Sigmoid colon (tissue), 7 donors: ENCODE measurements at places on chromosomes 2 and 18. TPM values are rescaled to one million over a fixed set of nuclear protein-coding genes. Genes with fewer than 3 reads are reported as not detected.

DNA sequence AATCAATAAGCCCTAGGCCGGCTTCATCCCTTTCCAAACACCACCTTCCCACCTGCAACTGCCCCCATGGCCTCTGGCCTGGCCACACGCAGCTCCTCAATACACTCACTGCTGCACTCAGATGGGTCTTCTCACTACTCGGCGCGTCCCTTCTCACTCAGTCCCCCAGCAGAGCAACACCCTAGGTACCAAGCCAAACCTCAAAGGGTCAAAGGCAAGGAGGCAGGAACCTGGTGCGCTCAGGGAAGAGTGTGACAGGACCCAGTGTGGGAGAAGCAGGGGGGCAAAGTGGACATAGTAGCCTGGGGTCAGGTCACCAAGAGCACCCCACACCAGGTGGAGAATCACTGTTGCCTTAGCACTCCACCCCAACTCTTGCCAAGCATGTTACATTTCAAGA lies 90.6 kb downstream of the TTC32 start:
- no peak for DNase-seq

GRCh38 chr2:231554748-231555545 lies 24.7 kb upstream of the NMUR1 start:
- peak; percentile 90 for DNase-seq

GRCh38 chr2:8209494-8209893 lies 472.4 kb upstream of the ID2 start:
- no peak for DNase-seq

DNA sequence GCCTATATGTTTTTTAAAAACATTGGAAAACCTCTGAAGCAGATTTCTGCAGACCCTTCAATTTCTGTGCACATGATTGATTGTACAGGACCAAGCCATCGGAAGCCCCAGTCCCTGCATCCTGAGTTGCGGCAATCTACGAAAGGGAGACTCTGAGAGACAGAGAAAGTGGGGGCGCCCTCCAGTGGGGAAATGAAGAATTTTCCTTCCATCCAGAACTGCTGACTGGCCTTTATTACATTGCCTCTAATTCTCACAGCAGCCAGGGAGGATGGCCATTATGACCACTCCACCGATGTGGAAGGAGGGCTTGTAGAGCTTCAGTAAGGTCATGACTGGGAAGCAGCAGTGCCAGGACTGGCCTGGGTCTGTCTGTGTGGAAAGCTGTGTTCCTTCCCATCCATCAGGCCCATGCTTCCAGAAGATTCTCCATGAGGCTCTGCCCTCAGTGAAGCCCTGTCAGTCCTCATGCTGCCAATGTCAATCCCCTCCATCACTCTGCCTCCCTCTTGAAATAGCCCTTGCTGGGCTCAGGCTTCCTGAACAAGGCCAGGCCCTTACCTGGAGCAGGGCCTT lies 20.0 kb upstream of the RESP18 start:
- DNase-seq, result no peak

DNA sequence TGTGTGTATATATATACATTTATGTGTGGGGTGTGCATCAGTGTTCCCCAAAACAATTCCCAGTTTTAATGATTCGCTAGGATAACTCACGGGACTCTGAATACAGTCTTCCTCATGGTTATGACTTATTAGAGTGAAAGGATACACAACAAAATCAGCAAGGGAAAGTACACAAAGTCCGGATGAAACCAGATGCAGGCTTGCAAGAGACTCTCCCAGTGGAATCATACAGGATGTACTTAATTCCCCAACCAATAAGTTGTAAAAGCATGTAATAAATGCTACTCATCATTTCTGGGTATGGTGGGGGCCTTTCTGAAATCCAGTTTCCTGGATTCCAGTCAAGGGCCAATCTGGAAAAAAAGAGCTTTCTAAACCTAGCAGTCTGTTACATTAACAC lies 654.1 kb upstream of the SYT4 start:
- DNase-seq, result no peak

DNA sequence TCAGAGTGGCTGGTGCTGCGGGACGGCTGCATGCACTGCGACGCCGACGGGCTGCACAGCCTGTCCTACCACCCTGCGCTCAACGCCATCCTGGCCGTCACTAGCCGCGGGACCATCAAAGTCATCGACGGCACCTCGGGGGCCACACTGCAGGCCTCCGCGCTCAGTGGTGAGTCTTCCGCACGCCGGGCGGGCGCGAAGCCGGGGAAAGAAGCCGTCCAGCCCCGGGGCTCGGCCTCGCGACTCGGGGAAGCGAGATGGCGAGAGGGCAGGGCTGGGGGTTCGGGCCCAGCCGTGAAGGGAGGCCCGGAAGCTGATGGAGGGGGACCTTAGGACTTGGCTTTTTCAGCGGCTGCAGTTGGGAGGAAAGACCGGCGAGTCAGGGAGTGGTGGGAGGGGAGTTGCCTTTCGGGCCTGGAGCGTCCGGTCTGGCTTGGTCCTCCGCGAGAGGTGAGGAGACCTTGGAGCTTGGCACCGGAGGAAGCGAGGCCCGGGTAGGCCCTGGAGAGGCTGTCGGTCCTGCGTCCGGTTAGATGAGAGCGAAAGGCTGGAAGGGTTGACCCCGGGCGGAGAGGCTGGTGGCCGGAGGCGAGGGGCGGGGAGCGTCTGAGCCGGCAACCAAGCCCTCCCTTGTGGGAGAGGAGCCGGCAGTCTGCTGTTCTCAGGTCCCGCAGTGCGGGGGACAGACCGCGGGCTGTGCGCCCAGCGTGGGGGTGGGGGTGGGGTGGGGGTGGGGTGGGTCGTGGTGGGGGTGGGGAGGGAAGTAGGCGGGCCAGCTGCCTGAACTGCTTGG lies 691 bp downstream of the BIRC6 start:
- DNase-seq, result peak; percentile 74

- DNase-seq, result no peak
Measured at GRCh38 chr18:63272638-63273037, 46.9 kb downstream of the BCL2 start.

- DNase-seq, result no peak
Measured at GRCh38 chr18:2978208-2978607, 34.7 kb downstream of the LPIN2 start.

DNA sequence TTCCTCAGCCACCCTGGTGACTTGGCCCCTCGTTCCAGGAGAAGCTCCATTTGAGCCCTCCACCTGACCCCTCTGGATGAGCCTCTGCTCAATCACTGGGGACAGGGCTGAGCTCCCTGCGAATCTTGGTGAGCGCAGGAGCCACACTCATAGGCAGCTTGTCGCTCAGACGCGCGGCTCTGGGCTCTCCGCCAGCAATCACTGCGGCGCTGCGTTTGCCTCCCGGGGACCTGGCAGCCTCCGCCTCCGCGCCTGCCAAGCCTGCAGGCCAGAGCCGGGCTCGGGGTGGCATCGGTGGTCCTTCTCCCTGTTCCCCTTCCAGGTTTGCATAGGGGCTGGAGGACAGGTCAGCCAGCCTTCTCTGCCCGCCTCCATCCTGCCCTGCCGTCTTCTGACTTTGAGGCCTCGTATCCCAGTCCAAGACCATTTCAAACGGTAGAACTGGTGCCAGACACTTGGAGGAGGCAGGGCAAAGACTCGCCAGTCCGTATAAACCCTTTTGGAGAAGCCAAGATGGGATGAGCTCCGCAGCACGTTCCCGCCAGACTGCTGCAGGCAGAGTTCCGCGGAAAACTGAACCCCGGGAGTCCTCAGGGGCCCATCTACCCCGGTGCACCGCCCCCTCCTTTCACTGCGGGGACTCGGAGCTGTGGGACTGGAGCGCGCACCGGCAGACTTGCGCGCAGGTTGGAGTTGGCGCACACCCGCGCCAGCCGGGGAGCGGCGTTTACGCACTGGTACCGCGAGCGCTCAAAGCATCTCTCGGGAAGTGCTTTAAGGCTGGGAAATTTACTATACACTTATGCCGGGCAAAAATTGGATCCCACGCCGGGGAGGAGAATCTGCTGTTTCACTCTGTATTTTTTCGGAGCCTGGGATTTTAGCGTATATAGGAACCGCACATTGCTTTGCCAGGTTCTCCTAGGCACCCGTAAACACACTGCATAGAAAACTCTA lies 1.1 kb upstream of the TACR1 start:
- peak; percentile 80 for DNase-seq

DNA sequence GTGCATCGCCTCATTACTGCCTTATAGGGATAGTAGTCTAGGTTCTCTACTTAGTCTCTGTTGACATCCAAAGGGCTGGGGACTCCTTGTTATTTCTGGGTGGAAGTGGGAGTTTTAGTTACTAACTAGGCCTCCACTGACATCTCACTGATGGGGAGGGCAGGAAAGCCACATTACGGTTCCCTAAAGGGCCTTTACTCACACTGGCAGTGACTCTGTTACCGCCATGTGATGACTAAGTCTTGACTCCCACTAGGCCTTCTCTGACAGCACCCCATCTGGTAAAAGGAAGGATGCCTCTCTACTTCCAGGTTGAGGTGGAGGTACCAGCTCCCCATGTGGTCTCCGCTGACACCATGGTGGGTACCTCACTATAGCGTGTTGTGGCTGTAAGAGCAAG lies 14.0 kb upstream of the BCL2L11 start:
- no peak for DNase-seq

DNA sequence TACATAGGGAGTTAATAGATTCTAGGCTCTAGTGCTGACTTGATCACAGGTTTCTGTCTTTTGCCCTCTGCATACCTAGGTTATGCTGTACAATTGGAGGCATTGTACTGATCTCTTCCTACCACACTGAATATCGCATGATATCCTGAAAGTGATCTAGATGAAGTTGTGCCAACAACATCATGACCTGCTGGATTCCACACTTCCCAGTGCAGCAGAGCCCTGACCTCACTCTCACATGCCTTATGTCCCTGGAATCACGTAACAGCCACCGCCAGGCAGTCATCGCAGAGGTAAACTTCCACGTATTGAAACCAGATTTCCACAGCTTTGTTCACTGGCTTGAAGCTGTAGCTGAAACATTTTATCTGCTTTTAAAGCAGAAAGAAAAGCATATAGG lies 214.0 kb downstream of the ANKRD30B start:
- no peak for DNase-seq

- DNase-seq, result peak; percentile 70
Measured at GRCh38 chr2:216548901-216549331, 50.3 kb downstream of the RPL37A start.

DNA sequence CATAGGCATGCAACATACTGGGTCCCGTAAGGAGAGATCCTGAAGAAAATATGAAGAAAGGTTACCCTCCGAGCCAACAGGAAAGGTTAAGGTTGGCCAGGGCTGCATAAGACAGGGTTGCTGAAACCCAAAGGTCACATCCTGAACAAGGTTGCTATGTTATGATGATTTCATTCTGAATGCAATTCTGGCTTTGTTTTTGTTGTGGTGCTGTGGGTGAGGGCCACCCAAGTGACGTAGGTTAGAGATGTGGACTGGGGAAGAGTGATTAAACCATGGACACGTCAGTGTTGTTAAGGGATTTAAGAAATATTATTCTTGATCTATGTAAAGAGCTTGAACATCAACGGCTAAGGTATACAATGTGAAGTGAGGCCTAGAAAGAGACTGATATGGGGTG lies 60.0 kb downstream of the ZEB2 start:
- DNase-seq, result no peak

- DNase-seq, result no peak
Measured at GRCh38 chr18:62586781-62587487, 64.1 kb downstream of the ZCCHC2 start.

DNA sequence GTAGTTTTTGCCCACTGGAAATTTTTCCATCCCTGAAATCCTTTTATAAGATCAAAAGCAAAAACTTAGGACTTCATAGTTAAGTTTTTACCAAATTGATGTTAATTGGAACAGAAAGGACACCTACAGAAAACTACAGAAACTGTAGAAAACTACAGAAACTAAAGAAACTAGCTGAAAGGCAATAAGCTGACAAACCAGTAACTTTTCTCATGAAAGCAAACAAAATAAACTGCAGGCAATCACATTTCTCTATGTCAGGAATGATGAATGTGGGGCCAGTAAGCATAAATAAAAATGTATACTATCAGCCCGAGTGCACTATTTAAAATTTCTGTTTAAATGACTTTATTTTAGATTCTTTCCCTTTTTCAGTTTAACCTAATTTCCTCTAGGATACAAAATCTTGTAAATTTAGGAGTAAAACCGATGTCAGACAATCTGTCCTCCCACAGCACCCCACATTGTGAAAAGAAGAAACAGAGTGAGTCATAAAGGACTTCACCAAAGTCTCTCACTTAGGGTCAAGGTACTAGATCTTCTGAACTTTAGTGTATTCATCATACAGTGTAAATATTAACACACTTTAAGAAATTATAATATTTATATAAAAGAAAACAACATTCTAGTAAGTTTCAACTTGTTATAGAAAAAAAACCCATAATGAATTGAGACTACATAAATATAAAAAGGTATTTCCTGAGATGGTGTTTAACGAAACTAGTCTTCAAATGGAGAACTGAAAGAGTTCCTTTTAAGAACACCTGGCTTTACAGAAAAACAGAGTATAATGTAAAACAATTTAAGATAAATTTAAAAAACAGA lies 46.6 kb downstream of the USP40 start:
- DNase-seq, result no peak

GRCh38 chr2:47520302-47520630 lies 117.3 kb downstream of the MSH2 start:
- no peak for DNase-seq

- no peak for DNase-seq
Measured at GRCh38 chr2:211498551-211499205, 942.3 kb downstream of the CPS1 start.

- peak; percentile 91 for DNase-seq
Measured at GRCh38 chr2:217920879-217921603, 81.8 kb downstream of the TNS1 start.

DNA sequence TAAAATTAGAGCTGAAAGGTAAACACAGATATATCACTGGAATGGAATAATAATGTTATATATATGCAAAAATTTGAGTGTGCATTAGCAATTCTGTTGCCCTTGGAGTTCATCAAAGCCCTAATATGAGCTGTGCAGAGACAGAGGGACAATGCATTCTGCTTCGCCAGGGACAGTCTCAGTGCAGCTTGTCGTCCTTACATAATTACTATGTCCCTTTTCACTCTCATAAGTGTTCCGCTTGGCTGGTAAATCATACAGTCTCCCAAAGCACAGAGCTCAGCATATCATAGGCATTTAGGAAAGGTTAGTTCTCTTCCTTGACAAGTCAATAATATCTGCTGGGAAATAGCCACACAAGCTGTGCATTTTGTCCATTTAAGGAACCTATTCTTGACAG lies 30.7 kb downstream of the MAPK4 start:
- no peak for DNase-seq

GRCh38 chr2:69387770-69388481 lies 899 bp upstream of the GFPT1 start:
- DNase-seq, result no peak

Gene INO80B
- total RNA-seq, result 41.8 TPM

Gene CFC1B
- not detected for total RNA-seq

Gene COL5A2
- total RNA-seq, result 90.5 TPM

Gene TRIM54
- not detected for total RNA-seq

Gene SMAD2
- 101 TPM for total RNA-seq

Gene FAM117B
- total RNA-seq, result 8.2 TPM

Gene TUBB8B
- total RNA-seq, result not detected
